ENCODE measurements at places on chromosomes 3 and 15. TPM values are rescaled to one million over a fixed set of nuclear protein-coding genes. Genes with fewer than 3 reads are reported as not detected.

DNA sequence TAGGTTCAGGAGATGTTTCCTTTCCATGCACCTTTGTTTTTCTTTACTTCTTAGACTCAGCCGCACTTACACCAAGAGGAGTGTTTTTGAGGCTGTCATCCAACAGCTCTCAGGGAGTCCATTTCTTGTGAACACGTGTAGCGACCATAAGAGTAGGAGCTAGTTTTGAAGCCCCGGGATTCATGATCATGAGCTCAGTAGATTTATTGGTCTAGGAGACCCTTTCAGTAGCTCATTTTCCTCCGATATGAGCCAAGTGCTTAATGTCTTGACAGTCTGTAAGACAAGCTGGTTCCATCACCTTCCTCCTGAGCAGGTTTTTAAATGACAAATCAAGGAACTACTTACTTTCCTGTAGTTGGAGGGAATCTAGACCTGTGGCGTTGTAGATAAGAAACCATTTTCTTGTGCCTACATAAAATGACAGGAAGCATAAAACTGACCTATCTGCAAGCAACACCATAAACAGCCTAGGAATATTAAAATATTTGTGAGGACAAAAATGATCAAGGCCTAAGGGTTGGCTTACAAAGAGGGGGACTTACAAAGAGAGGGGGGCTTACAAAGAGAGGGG lies 172.6 kb upstream of the BHLHE40 start:
- DNase-seq, result no peak

DNA sequence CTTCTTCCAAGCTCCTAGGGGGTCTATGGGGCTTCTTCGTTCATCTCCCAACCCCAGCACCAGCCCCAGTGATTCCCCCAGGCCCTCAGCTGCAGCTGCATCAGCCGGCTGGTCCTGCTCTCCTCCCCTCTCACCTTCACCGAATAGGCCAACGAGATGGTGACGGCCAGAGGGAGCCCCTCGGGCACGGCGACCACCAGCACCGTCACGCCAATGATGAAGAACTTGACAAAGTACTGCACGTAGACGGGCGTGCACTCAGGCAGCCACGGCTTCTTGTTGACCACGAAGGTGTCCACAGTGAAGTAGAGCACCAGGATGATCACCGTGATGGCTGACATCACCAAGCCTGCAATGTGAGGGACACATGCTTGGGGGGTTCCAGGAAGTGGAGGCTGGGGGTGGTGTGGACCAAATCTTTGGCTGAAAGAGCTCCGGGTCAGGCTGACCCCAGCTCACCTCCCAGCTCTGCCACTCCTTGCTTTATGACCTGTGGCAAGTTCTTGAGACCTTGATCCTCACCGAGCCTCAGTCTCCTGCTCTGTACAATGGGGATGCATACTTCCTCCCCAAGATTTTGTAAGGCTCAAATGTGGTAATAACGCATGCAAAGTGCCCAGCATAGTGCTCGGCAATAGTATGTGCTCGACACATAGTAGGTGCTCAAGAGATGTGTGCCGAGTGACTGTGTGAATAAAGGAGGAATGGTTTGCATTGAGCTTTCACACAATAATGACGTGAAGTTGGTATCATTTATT lies 54.6 kb upstream of the SEC13 start:
- DNase-seq, result no peak

DNA sequence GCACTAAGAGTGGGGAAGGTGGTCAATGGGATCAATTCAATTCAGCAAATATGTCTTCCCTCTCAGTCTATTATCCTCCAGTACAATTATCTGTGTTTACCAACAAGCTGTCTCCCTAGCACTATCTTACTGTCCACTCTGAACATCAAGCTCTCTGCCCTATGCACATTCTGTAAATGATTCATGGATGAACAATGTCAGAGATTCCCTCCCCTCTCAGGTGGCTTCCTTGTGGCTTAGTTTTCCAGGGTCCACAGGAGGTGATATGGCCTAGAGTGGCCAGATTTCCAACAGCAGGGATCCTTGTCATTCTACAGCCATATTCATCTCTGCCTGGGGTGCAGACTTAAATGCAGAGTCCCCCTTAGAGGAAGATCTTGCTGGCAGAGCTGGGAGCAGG lies 225.1 kb downstream of the UACA start:
- DNase-seq, result peak; percentile 16

DNA sequence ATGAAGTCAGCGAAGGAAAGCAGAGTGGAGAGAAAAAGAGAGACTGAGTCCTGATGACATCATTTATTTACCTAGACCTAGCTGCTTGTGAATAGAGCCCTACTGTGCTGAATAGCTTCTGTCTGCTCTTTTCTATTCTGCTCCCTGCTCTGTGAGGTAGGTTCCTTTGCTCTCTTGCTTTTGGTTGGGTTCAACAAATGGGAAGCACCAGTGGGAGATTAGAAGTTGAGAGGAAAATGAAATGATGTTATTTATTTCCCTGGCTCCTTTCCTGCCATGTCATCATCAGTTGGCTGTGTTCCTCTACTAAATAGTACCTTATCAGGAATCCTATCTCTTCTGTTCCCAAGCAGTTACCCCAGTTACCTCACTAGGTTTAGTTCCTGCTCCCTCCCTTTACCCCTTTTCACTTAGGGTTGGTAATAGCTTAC lies 23.5 kb downstream of the DTWD1 start:
- no peak for DNase-seq

- DNase-seq, result peak; percentile 73
Measured at GRCh38 chr3:3200632-3201212, 21.2 kb upstream of the CRBN start.

CTDSPL gene
- polyA plus RNA-seq, result 11.6 TPM

DNA sequence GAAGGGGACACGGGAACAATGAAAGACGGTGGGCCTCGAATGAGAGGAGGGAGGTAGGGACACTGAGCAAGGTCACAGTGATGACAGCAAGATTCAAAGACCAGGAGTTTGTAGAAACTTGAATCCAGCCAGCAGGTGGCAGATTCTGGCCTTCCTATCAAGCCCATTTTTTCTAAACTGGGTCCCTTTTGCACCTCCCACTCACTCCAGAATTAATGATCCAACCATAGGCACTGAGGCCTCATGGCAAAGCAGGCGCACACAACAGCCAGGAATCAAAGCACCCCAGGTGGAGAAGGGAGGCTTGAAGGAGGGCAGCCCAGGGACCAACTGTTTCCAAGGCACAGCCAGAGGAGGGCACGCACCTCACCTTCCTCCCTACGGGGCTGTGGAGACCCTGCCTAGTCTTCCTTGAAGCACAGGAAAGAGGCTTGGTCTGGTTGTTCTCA lies 90.2 kb downstream of the ANP32A start:
- DNase-seq, result peak; percentile 57

DNA sequence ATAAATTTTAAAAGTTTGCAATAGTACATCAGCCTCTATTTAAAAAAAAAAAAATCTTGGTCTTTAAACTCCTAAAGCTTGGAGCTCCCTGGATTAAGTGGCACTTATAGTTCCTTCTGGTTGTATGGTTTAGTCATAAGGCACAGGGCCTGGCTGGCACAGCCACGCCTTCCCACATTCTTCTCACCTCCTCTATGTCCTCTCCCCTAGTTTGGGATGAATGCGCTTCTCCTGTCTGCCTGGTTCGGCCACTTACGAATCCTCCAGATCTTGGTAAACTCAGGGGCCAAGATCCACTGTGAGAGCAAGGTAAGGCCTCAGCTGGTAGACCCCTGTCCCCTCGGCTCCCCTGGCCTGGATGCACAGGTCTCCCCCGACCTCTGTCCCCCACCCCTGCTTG lies 10.0 kb downstream of the ANKDD1A start:
- DNase-seq, result no peak

GRCh38 chr3:102233881-102234280 lies 200.9 kb upstream of the ZPLD1 start:
- no peak for DNase-seq

DNA sequence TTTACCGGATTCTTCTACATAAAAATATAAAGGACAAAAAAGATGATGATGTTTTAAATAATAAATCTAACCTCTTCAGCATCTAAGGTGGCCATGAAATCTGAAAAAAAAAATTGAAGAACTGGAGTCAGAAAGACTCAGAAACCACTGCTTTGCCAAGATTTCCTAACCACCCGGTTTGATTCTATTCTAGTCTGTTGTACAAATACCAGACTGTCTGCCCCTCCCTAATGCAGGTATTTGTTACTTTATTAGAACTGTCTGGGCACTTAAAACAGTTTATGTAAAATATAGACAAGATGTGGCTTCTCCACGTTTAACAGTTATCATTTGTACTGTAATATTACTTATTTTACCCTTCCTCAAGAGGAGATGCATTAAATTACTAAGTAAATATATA lies 48.8 kb downstream of the UACA start:
- DNase-seq, result no peak

DNA sequence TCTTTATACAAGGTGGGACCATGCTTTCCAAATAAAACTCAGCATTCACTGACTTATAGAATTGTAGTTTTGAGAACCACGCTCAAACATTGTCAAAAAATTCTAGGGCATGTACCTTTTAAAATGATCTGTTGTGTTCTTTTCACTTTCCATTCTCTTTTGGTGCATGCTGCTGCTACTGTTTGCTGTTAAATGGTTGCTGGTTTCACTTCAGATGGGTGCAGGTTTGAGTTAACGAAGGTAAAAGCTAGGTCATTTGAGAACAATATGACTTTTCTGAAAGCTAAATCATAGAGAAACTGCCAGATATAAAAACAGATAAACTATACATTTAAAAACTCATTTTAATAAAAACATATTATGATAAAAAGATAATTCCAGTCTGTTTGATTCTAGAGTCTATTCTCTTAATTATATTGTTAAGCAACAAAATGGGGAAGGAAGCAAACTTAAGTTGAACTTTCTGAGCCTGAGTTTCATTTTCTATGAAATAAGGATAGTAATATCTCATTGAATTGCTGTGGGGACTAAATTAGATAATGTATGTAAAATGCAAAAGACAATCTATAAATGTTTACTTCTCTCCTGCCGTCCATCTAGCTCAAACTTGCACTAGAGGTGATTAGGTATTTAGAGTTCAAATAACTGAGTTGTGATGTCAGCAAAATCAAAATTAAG lies 82.4 kb downstream of the OXSM start:
- no peak for DNase-seq

- no peak for DNase-seq
Measured at GRCh38 chr15:47794252-47794914, 77.1 kb downstream of the SEMA6D start.

WDR49 gene
- 0.60 TPM for polyA plus RNA-seq

GRCh38 chr15:60906146-60906674 lies 322.9 kb downstream of the RORA start:
- no peak for DNase-seq

DNA sequence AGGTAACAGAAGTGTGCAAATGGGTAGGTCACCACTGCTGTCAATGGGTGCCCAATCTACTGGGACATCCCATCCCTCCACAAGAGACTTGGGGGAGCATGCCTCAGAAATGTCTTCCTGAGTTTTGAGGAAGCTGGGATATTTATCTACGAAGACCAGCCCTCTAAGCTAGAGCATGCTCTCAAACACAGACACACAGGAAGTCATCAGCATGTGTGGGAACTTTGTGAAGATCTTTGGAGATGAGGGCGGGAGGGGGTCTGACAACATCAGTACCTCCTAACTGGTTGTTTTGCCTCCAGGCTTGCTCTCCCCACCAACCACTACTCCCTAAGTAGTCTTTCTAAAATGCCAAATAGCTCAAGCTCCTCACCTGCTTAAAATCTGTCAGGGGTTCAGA lies 3.5 kb upstream of the MEF2A start:
- DNase-seq, result no peak

CRABP1 gene
- polyA plus RNA-seq, result 10.4 TPM

DNA sequence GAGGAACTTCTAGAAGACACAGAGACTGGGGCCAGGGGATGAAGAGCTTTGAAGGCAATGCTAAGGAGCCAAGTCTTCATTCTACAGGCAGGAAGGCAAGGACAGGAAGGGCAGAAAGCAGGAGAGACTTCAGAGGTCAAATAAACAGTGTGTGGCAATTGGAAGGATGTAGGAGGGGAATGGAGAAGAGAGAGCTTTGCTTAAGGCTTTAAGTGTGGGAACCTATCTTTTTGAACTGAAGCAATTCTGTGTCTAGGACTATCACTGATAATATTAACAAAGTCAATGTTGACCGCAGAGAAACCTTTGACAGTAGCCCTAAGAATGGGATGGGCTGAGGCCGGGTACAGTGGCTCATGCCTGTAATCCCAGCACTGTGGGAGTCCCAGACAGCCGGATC lies 325.0 kb downstream of the FOXP1 start:
- peak; percentile 45 for DNase-seq

- DNase-seq, result no peak
Measured at GRCh38 chr15:51619331-51620035, 3.1 kb downstream of the DMXL2 start.

DNA sequence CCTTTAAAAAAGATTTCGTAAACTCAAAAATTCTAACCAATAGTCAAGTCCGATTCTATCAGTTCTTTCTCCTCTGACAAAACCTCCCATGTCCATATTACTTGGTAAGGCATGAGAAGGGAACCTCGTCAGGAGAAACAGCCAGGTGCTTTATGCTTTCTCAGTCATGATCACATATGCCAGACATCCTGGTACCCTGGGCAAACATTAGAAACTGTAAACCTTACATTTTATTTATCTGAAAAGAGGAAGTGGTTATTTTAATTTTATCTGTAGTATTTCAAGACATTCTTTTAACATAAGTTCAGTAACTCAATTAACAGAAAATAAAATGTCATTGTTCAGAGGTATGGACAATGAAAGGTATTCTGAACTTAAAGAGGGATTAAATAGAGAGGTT lies 474.8 kb upstream of the GBE1 start:
- no peak for DNase-seq

CCDC13 gene
- polyA plus RNA-seq, result 2.7 TPM

DNA sequence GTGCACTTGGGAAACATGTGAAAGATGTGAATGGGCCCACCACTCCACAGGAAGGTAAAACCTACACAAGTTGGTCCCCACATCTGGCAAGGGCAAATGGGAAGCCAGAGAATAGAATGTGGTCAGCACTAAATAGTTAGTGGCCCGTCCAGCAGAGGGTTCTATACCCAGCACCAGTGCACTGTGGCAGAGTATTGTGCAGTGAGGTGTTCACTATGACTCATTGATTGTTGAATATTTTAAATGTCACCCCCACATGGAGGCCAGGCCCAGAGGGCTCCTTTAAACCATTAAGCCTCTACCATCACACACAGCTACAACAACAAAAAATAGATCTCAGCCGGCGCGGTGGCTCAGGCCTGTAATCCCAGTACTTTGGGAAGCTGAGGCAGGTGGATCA lies 11.7 kb downstream of the FRMD5 start:
- DNase-seq, result no peak

GRCh38 chr15:60408463-60408981 lies 10.7 kb upstream of the ANXA2 start:
- DNase-seq, result peak; percentile 70

All from small intestine (tissue), 16 donors.